CD4-positive, alpha-beta T cell treated with Interleukin-21 for 1 hour (primary cell): ENCODE measurements at places on chromosomes 4 and X.

DNA sequence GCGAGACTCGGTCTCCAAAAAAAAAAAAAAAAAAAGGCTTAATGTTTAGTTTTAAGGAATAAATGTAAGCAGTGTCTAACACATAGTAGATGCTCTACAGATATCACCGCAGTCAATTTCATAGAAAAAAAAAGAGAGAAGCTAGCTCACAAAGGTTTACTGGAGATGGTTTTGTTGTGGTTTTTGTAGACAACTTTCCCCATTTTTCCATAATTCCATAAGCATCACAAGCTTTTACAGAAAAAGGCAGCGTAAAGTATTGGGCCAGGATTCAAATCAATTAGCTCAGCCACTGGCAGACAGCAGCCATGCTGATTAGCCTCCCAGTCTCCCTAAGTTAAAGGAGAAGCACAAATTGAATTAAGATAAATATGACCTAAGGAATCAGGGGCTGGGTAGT is 1.5 kb downstream of the GRSF1 start:
- DNase-seq: no peak

DNA sequence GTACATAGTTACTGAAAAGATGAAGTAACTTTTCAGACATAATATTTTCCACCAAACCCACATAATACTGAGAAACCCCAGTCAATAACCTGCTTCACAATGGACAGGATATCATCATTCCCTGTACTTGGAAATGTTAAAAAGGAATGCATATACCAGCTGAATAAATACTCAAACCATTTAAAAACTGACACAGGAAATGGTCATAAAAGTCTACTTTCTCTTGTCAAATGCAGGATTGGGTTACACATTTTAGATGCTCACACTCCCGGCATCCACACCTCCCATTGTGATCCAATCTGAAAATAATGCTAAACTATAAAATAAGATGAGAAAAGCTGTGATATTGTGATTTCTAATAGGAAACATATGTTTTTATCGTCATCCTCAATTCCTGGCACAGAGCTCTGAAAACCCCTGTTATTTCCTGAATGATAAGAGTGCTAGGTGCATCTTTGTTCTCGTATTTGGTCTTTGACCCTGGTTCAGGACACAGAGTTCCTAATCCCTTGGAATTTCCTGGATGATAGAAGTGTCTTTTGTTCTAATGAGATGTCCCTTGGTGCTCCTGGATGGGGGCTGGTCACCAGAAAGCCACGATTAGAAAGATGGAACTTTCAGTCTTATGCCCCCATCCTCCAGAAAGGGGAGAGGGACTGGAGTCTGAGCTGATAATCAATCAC is 821.3 kb downstream of the TRIML1 start:
- DNase-seq: no peak

GRCh38 chr4:3114377-3114776 is 39.9 kb downstream of the HTT start:
- no peak for DNase-seq

GRCh38 chrX:2707334-2707760 is 16.3 kb downstream of the CD99 start:
- DNase-seq: peak; percentile 52

GRCh38 chr4:95641571-95641970 is 92.8 kb upstream of the UNC5C start:
- no peak for DNase-seq
